AG10803 (cell line): ENCODE measurements at places on chromosomes 7 and 10.

GRCh38 chr10:100485801-100486495, 23.1 kb downstream of the WNT8B start:
- no peak for DNase-seq

GRCh38 chr10:78777466-78777865, 291.3 kb upstream of the ZMIZ1 start:
- peak; percentile 76 for DNase-seq

- DNase-seq = no peak
Measured at GRCh38 chr10:8073691-8074416, 19.4 kb downstream of the GATA3 start.

GRCh38 chr7:68676813-68677535, 921.3 kb upstream of the AUTS2 start:
- DNase-seq = peak; percentile 37

- no peak for DNase-seq
Measured at GRCh38 chr10:60488111-60488669, 98.5 kb upstream of the ANK3 start.

DNA sequence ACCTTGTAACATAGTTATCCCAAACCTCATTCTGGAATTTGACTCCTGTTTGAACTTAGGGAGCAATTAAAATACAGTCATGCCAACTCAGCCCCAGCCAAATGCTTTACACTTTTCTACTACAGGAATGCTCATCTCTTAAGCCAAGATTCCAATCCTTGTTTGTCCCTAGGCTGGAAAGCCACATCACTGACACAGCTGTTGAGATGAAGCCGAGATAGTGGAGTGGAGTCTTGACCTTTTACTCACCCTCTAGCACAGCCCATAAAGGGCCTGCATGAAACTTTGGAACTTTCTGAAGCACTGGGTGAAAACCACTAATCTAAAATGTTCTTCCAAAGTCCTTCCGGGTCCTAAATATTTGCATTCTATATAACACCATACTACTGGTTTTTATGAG, 247.3 kb downstream of the ETV1 start:
- DNase-seq = peak; percentile 92

DNA sequence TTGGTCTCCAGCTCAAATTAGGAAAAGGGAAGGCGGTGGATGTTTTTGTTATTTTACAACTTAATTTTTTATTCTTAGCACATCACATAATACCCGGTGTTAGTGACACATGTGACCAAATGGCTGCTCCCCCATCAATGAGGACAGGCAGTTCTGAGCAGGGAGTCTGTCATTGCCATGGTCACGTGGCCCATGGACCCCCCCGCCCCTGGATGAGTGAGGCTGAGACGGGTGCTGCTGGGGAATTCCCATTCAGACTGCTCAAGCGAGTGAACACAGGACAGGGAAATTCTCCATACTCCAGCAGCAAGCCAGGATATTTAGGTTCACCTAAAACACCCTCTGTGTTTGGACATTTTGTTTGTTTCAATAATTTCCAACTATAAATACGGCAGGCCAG, 34.7 kb upstream of the SLC35B4 start:
- no peak for DNase-seq

DNA sequence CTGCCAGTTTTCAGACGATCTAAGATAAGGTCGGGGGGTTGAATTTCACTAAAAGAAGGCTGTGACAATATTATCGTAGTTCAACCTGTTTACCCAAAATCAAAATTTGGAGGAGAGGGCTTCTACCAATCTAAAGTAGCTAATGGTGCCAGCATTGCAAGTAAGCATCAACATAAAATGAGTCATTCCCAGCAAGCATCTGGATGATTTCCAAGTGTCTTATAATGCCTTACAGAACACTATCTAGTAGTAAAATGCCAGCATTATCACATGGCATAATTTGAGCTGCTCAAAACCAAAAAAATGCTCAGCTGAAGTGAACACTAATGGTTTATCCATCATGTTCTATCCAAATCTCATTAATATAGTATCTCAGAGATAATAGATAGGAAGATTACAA, 1193.9 kb downstream of the DNAJB9 start:
- no peak for DNase-seq

GRCh38 chr7:134809616-134810015, 30.2 kb downstream of the CALD1 start:
- DNase-seq = no peak

GRCh38 chr10:17655567-17656146, 11.7 kb downstream of the STAM start:
- DNase-seq = no peak

- DNase-seq = peak; percentile 91
Measured at GRCh38 chr7:112462236-112462635, 12.0 kb downstream of the IFRD1 start.

- no peak for DNase-seq
Measured at GRCh38 chr7:142805350-142806021, 34.7 kb downstream of the PRSS2 start.

GRCh38 chr10:52865213-52865612, 92.6 kb upstream of the MBL2 start:
- no peak for DNase-seq

- no peak for DNase-seq
Measured at GRCh38 chr10:76209135-76209534, 777.7 kb downstream of the LRMDA start.
